Activated CD4-positive, alpha-beta T cell treated with anti-CD3 and anti-CD28 coated beads for 36 hours (primary cell): ENCODE measurements at places on chromosomes 3 and 15.

DNA sequence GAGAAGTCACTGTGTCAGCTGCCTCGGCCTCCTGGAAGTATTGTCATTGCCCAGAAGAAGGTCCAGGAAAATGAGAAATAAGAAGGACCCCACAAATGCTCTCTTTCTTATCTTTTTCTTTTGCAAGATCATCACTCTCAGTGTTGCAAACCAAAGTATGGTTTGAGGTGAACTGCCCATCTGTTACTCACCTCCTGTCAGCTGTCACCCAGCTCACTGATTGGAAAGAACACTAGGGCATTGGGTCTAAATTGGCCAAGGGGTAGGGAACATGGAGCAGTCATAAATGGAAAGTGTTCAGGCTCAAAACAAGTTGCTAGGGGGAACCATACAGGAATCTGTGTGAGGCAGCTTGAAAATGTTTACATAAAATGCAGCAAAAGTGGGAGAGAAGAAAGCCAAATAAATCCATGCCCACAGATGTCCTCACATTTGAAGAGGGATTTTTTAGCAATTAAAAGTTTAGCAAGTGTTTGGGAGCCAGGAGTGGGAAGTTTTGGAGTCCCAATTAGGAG, 431.2 kb upstream of the THBS1 start:
- no peak for DNase-seq

- no peak for DNase-seq
These were observed 16.2 kb upstream of the ABI3BP start for GRCh38 chr3:101009386-101009785.

GRCh38 chr3:43872301-43872700, 181.6 kb downstream of the ABHD5 start:
- DNase-seq = no peak

- no peak for DNase-seq
These were observed 269.2 kb downstream of the ZBBX start for GRCh38 chr3:167110901-167111300.

- DNase-seq = no peak
These were observed 490.0 kb downstream of the NAALADL2 start for GRCh38 chr3:175349168-175349567.
